ENCODE measurements at places on chromosomes 2 and 18. TPM values are rescaled to one million over a fixed set of nuclear protein-coding genes. Genes with fewer than 3 reads are reported as not detected.

The FRZB gene
- 11.9 TPM for total RNA-seq

The LIMS2 gene
- total RNA-seq = 34.5 TPM

The KIF5C gene
- total RNA-seq = 2.0 TPM

The INHBB gene
- total RNA-seq = 0.20 TPM

The C2orf49 gene
- 12.6 TPM for total RNA-seq

The BMP10 gene
- not detected for total RNA-seq

The SP140 gene
- 4.8 TPM for total RNA-seq

The NCKAP5 gene
- 5.9 TPM for total RNA-seq

The TTC39C gene
- total RNA-seq = 18.4 TPM

The AGBL5 gene
- 13.2 TPM for total RNA-seq

The C1D gene
- 71.8 TPM for total RNA-seq

The PER2 gene
- total RNA-seq = 67.3 TPM

The UGT1A3 gene
- 2.6 TPM for total RNA-seq

The RHOB gene
- 360 TPM for total RNA-seq

The TMEM198 gene
- 1.2 TPM for total RNA-seq

The CCDC178 gene
- not detected for total RNA-seq

The GRHL1 gene
- 0.55 TPM for total RNA-seq

The NOSTRIN gene
- 51.2 TPM for total RNA-seq

The ANXA4 gene
- 125 TPM for total RNA-seq

The SDC1 gene
- 109 TPM for total RNA-seq

The HOXD13 gene
- total RNA-seq = not detected
